ENCODE measurements at places on chromosomes 12 and 14.

GRCh38 chr12:52798671-52799504 lies 3.0 kb upstream of the KRT3 start:
- DNase-seq: no peak

- no peak for DNase-seq
Measured at GRCh38 chr12:41919048-41919447, 225.6 kb downstream of the GXYLT1 start.

GRCh38 chr14:55427439-55427838 lies 13.0 kb downstream of the TBPL2 start:
- DNase-seq: no peak

DNA sequence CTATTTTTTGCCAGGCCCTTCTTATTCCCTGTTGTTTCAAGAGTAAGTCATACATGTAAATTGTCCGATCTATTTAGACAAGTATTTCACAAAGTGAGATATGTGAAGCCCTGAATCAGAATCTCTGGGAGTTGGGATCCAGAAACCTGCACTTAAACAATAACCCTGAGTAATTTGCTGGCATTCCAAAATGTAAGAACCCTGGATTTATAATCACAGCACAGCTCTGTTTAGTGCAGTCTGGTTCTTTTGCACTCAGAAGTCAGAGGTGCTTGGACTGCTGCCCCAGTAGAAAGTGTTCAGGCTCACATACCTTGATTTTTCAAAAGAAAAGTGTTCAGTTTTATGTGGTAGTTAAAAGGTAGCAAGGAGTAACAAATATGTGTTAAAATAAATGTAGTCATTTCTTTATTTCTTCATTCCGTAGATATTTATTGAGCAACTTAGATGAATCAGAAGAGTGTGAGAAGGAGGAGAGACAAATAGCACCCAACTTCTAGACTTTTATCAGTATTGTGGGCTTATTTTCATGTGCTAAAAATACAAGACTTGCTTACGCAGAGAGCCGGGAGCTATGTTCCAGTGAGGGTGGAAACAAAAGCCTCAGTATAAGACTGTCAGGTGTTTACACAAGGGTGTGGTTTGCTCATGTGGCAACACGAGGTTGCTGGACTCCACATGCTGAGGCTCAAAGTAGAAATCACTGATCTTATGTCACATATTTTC lies 70.1 kb downstream of the SYNE2 start:
- DNase-seq: no peak

GRCh38 chr14:104694475-104694950 lies 5.1 kb downstream of the INF2 start:
- no peak for DNase-seq

DNA sequence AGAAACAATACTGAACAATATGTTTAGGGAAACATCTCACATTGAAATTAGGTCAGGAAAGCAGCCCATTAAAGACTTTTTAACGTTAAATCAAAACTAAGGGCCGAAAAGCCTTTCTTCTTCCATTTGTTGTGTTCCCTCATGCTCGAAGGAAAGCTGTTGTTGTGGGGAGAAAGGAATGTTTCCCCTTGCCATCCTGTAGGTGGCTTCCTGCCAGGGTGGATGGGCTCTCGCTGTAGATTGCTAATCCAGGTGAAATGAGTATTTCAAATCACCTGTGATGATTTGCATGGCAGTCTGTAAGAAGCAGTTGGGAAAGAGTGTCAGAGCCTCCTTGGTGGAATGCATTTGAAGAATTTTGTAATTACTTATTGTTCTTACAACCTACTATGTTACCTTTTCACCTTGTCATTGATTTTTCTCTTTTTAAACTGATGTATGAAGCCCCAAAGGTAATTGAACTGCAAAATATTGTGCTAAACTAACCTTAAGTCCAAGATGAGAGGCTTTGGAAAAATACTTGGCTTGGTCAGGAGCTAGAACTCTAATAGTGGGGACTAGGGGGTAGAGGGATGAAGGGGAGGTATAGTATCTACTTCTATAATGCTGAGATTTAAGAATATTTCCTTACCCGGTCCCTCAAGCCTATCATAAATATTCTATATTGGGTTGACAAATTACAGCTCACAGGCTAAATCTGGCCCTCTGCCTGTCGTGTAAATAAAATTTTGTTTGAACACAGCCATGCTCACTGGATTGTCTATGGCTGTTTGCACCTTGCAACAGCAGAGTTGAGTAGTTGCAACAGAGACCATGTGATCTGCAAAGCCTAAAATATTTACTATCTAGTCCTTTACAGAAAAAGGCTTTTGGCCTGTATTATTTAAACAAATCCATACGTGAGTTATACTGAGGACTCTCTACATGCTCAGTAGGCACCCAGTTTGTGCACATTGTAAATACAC lies 7.7 kb upstream of the DCP1B start:
- no peak for DNase-seq

GRCh38 chr14:70002589-70003346 lies 123.6 kb downstream of the SMOC1 start:
- DNase-seq: no peak

DNA sequence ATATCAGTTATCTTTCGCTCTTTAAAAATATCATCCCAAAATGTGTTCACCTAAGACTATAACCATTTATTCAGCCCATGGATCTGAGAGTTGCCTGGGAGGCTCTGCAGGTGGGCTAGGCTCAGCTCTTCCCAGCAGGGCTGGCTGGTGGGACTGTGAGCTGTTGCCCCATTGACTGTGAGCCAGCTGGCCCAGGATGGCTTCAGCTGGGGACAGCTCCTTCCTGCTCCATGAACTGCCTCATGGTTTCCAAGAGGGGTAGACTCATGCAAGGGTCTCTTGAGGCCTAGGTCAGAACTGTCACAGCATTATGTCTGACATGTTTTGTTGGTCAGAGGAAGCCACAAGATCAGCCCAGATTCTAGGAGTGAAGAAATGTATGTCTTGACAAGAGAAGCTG lies 114.1 kb upstream of the E2F7 start:
- DNase-seq: no peak

GRCh38 chr12:128551266-128551665 lies 272.5 kb downstream of the SLC15A4 start:
- DNase-seq: no peak

DNA sequence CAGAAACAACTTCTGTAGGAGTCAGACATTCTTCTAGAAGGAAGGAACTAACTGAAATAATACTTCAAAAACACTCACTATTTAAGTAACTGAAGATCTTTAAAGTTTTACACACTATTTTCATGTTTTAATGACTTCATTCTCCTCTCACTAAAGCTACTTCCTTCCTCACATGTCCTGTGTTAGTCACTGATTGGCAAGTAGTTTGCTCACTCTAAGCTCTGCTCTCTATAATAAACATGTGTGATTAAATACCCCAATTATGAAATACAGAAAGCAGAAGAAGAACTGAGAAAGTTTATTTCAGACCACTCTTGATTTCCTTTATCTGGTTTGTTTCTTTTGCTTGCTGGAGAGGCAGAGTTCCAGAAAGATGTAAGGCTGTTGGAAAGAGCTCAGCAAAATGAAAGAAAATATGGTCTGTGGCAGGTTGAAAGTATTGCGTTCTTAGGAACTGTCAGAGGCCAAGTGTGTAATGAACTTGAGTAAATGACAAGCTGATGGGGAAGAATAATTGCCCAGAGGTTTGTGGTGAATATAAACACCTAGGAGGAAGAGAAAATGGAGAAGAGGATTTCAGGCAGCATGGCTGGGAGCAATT lies 522.0 kb upstream of the SEL1L start:
- no peak for DNase-seq

DNA sequence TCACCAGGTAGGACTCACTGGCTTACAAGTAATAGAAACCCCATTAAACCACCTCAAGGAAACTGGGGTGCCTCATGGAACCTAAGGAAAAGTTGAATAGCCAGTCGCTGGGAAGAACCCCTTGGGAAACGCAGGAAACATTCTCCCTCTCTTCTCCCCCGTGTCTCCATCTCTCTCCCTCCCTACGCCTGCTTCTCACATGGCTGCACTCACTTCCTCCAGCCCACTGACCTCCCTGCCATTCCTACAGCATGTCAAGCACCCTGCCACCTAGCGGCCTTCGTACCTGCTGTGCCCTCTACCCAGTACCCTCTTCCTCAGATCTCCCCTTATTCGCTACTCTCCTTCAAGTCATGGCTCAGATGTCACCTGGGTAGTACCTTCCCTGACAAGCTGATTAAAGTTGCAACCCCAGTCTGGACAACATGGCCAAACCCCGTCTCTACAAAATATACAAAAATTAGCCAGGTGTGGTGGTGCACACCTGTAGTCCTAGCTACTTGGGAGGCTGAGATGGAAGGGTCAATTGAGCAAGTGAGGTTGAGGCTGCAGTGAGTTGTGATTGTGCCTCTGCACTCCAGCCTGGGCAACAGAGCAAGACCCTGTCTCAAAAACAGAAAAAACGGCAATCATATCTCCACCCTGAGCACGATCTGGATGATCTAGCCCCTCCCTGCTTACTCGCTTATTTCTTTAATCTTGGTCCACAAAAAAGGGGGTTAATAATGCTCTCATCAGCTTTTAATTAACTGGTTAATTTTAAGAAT lies 6.4 kb upstream of the DTX1 start:
- no peak for DNase-seq

- no peak for DNase-seq
Measured at GRCh38 chr12:40446385-40446784, 221.6 kb downstream of the LRRK2 start.

DNA sequence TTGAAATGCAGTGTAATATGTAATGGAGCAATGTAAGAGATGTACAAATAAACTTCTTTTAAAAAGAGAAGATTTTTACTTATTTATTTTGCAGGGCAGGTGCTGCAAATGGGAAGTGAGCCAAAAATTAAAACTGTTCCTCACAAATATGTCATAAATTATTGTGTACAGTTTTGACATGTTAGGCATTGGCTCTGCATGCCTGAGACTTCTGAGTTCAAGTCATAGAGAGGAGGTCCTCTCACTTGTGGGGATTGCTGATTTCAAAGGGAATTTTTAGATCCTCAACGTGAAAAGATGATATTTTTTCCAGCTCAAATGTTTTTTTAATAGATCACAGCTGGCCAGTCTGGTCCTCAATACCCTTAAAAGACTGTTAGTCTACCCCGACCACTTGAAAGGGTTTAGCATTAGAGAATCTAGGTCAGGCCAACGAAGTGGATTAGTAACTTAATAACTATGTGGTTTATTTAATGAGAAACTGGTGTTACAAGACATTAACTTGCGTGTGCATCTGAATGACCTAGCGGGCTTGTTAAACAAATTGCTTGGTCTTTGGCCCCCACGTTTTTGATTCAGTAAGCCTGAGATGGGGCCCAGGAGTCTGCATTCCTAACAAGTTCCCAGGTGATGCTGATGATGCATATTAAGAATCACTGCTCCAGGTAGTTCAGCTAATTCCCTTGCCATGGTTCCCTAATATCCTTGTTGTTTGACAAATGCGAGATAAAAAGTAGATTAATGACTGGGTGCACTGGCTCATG lies 30.9 kb upstream of the WDR89 start:
- no peak for DNase-seq

GRCh38 chr12:56590237-56590830 lies 39.8 kb downstream of the BAZ2A start:
- DNase-seq: no peak

- DNase-seq: no peak
Measured at GRCh38 chr14:56886471-56887062, 76.3 kb upstream of the OTX2 start.

Data from activated T-cell treated with anti-CD3 and anti-CD28 coated beads, Interleukin-2, amount 50 U/mL, for 1 hour (primary cell).